ENCODE measurements at places on chromosomes 6 and 20.
A peak's percentile ranks its signal among the peaks of the same experiment; 100 is the strongest.

DNA sequence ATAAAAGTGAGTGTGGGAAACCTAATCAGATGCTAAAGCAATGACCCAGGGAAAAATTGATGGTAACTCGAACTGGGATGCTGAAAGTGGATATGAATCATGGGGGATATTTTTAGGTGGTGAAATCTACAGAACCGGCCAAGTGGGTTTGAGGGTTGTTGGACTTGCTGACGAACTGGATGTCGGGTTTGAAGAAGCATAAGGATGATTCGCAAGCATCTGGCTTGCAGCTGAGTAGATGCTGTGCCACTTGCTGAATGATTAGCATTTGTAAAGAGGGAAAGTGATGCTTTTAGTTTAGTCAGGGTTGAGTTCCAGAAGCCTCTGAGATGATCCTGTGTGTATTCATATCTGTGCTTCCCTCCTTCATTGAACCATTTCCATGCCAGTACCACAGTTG, 54.9 kb downstream of the UBR2 start:
- no peak for DNase-seq

DNA sequence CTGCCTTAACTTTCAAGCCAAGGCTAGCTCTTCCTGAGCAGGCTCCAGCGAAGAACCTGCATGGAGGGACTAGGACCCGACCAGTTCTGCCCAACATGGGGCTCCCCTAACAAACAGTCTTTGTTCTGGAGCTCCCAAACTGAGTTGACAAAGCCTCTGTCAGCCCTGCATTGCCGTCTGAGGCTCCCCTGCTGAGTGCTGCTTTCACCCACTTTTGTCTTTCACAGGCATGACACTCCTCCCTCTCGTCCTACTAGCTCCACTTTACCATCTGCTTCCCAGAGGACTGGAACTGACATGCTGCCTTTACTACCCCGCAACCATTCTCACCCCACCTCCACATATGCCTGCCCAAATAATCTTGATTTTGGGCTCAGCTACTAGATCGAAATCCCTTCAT, 45.1 kb upstream of the B4GALT5 start:
- DNase-seq: no peak

DNA sequence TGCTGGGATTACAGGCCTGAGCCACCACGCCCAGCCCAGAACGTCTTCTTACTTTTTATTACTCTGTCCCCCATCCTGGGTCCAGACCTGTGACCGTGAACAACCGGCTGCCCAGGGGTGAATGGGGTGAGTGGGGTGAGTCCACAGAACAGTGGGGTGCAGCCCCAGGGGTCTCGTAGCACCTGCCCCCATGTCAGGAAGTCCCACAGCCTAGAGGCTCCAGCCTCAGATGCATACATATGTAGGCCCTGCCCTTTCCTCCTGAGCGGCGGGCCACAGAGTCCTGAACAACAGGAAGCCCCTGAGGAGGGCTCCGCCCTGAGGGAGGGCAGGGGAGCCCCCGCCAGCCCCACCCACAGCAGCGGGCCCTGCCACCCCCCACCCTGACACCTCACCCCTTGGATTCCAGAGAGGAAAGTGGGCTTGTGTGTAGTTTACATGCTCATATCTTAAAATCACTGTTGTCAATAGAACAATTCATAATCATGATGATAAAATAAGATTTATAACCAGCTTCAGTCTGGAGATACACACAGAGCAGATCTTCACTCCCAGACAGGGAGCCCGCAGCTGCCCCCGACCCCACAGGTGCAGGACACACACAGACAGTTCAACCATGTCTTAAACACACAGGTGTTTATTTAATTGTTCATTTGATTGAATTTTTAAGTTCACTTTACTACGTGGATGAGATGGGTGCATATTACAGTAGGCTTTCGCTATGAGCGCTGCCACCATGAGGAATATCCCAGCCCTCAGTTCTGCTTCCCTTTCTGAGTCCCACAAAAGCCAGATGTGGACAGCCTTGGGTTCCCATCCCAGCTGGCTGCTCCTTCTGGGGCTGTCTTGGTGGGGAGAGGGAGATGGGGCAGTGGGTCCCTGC, 12.4 kb upstream of the GMEB2 start:
- DNase-seq: peak; percentile 67

DNA sequence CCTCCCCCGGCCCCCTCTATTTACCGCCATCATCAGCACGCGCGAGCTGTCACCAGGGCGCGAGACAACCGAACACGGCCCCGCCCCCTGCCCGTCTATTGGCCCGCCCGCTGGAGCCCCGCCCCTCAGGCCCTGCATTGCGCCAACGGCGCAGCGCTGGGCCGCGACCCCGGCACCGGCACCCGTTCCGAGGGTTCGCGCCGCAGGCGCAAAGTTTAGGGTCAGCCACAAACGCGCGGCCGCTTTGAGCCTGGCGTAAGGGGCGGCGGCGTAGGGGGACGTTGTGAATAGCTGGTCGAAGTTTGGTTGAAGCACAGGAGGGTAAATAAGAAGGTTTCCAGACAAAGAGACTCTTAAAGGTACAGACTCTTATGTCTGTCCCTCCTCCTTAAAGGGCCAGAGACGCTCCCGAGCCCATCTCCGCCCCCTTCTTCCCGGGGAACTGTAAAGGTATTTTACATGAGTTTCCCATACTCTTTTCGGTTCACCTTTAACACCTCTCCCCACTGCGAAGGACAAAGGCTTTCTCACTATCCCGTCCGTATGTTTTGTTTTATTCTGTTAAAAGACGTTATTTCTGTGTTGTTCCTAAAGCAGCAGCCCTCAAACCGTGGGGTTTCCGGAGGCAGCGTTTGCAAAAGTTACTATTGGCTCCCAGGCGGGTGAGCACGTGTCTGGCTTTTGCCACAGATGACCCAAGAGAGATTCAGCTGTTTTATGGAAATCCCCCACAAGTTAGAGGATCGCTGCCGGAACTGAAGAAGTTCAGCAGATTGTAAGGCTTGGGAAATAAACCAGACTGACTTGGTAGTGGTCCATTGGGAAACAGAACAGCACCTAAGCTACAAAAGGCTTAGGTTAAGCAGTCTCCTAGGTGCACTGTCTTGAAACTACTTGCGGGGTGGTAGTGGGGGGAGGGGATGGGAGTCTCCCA, at the start of gene USP49:
TSS of gene USP49 (minus strand) at position 76 of the 934 bp plus-strand sequence. CDS start 88,392 bp downstream, outside the sequence.
- DNase-seq: peak; percentile 89

DNA sequence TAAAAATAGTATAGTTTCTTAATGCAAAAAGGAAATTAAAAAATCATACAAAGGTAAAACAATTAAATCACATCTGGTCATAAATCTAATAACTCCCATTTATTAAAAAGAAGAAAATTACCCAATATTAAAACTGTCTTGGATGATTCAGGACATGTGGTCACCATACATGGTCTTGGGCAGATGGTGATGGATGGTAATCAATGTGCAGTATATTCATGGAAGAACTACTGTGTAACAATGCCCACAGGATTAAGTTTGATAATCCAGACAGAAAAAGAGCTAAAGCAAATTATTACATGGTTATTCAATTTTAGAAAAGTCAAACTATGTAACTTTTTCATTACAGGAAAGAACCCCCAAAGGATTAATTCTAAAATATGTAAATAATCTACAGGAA, 480.6 kb downstream of the QKI start:
- no peak for DNase-seq

DNA sequence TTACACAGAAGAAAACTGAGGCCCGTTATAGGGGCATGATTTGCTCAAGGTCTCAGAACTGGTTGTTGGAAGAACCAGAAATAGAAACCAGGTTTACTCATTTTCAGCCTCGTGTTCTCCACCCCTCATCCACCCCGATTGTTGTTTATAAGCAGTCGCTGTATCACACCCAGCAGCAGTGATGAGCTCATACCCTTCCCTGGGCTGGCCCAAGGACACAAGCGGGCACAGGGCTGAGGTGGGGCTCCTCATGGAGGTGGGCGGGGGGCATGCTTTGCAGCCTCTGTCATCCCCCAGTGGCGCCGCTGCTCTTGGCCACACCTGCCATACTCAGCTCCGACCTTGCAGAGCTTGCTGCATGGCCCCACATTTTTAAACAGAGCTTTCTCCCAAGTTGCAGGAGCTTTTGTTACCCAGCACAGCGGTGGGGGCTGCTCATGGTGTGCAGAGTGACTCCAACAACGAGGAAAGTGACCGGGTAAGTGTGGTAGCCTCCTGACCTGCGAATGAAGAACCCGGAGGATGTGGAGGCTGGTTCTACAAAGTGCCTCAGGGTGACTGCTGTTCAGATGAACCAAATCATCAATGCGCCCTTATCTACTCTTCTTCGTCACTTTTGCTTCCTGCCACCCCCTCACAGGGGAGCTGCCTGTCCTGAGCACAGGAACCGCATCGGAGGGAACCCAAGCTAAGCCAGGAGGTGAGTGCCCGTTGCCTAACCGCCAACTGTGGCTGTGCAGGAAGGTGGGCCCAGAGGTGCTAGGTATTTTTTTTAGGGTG, 43.6 kb upstream of the NKX2-2 start:
- no peak for DNase-seq

DNA sequence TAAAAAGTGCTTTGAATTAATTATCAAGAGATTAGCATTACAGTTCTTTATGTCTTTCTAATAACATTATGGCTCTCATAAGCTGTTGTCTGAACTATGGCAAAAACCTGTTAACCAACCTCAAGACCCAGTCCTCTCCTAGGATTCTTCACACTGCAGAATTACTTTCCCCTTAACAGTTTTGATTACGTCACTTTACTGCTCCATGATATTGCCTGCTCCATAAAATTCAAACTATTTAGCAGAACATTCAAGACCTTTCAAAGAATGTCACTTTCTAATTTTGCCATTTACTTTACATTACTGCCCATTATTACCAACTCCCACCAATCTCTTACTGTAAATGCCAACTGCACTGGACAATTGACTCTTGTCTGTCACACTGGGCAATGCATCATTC, 843.5 kb downstream of the PHF3 start:
- no peak for DNase-seq

DNA sequence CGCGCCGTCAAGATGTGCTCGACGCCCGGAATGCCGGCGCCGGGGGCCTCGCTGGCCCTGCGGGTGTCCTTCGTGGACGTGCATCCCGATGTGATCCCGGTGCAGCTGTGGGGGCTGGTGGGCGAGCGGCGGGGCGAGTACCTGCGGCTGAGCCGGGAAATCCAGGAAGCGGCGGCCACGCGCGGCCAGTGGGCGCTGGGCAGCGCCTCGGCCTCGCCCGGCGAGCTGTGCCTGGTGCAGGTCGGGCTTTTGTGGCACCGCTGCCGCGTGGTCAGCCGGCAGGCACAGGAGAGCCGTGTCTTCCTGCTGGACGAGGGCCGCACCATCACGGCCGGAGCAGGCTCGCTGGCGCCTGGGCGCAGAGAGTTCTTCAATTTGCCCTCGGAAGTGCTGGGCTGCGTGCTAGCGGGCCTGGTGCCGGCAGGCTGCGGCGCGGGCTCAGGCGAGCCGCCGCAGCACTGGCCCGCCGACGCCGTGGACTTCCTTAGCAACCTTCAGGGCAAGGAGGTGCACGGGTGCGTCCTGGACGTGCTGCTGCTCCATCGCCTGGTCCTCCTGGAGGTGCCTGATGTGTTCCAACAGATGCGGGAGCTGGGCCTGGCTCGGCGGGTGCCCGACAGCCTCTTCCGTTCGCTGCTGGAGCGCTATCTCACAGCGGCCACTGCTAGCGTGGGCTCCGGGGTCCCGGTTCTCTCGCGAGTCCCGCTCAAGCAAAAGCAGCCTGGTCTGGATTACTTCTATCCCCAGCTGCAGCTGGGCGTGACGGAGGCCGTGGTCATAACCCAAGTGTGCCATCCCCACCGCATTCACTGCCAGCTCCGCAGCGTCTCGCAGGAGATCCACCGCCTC, 656 bp downstream of the TDRD6 start:
- DNase-seq: no peak

DNA sequence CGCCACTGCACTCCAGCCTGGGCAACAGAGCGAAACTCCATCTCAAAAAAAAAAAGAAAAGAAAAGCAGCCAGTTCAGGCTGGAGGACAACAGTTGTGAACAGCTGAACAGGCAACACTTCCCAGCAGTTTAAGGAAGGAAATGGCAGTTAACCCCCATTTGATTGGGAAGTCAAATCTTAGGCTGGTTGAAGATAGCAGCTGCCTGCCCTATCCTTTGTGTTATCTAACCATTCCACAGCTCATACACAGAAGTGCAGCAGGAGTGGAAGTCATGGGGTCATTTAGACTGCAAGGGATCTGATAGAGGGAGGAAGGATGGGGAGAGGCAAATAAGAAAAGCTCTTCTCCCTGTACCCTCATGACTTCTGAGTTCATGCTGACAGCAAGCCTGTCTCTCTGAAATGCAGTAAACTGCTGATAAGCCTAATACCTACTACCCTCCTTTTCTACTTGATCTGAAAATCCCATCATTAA, 35.3 kb downstream of the KCTD20 start:
- no peak for DNase-seq

DNA sequence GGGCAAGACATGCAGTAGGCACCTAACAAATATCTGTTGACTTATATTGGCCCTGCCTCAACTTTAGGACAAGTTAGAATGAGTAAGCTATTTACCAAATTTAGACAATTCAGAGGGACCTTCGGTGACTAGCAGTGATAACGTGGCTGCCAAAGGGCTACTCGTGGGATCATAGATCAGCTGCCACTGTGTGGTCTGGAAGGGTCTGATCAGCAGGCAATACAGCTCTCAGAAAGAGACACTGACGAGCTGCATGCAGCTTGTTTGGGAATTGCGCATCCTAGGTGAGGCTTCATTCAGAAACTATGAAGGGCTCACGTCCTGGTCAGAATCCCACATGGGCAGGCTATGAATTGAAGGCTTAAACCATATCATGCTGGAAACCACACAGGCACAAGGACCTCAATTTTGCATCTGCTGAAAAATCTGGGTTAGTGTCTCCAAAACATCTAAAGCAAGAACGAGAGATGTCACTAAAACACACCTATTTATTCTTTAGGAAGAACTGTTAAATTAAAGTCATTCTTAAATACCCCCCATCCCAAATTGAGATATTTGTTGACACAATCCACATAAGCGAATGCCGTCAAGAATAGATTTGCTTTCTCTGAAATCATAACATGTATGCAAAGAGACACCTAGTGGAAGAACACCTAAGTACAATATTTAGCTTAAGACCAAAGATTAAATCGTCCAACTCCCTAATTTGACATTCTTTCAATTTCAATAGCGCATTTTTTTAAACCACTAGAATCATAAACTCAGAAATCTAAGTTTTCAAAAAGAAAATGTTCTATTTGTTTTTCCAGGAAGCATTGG, 79.6 kb downstream of the IPCEF1 start:
- no peak for DNase-seq

- no peak for DNase-seq
These were observed 47.9 kb downstream of the EPB41L2 start for GRCh38 chr6:131015025-131015591.

DNA sequence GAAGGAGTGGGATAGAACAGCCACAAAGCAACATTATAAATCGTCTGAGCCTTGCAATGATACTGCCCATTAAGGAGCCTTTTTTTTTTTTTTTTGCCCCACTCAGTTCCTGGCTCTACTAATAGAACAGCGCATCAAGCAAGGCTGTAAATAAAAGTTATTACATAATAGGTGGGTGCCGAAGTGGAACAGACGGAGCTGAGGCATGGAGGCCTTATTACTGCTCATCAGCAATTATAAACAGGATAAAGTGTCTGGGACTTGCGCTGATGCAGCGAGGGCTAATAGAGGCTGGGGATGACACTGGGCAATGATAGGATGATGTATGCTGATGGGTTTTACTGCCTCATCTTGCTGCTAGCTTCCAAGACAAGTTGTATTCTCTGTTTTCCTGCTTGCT, 272.1 kb downstream of the ZFAND3 start:
- DNase-seq: no peak
